ENCODE measurements at places on chromosomes 2 and 18.
A peak's percentile ranks its signal among the peaks of the same experiment; 100 is the strongest.

DNA sequence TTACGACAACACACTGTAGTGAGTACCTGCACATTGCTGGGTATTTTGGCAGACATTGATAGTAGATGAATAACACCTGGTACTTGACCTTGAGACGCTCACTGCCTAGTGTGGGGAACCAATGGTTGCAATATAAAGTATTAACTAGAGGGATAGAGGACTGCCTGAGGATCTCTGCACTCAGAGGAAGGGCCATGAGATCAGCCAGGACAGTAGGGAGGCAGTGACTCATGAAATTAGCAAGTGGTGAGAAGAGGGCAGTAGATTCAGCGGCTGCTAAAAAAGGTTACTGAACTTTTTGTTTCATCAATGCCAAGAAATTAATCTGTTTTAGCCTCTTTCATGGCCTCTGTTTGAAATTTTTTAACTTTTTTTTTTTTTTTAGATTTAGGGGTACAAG lies 250.8 kb upstream of the TCF4 start:
- no peak for DNase-seq

DNA sequence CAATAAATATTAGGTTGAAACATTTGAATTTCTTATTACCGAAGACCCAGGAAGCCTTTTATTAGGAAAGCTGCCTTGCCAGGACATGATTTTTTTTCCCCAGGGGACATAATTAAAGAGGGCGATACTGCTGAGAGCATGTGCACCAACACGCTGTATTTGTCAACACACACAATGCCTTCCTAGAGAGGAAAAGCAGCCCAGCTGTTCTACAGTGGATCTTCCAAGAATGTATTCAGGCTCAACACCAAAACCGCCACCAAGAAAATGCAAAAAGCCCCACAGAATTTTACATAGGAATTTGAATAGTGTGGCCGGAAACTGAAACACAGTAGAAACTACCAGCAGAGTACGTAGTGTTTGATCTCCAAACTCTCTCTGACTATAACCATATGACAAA lies 320.4 kb downstream of the DLGAP1 start:
- no peak for DNase-seq

DNA sequence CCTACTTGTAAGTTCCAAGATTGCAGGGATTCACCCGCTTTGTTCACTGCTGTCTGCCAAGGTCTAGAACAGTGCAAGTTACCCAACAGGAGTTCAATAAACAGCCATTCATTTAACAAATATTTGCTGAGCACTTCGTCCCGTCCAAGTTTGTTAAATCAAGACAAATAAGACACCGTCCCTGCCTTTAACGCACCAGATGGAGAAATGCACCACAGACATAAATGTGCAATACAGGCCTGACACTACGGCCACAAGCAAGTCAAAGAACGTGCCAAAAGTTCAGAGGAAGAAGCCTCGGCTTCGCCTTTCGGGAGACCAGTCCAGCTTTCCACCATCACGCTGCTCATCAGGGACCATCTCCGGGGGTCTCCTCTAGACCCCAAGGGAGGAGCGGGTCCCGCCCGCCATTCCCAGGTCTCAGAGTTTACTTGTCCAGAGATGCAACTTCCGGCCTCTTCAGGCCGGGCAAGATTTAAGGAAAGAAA lies 429 bp downstream of the C2orf76 start:
- no peak for DNase-seq

- no peak for DNase-seq
Measured at GRCh38 chr2:64692401-64692800, 38.7 kb upstream of the SERTAD2 start.

- no peak for DNase-seq
Measured at GRCh38 chr2:198374375-198375082, 570.1 kb downstream of the PLCL1 start.

DNA sequence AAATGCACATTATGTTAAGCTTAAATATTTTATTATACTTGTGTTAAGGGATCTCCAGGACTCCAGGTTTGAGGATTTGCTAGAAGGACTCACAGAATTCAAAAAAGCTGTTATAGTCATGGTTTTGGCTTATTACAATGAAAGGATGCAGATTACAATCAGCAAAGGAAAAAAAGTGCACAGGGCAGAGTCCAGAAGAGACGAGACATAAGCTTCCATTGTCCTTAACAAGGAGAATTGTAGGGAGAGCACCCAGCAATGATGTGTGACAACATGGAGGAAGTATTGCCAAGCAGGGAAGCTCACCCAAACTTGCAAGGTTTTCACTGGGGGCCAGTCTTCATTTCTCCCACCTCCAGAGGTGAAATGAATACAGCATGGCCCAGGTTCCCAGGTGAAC lies 12.8 kb upstream of the MYO5B start:
- DNase-seq: no peak

GRCh38 chr18:808086-808485 lies 4.0 kb downstream of the YES1 start:
- DNase-seq: no peak

- DNase-seq: no peak
Measured at GRCh38 chr2:220786216-220786615, 785.9 kb downstream of the EPHA4 start.

- DNase-seq: no peak
Measured at GRCh38 chr2:32712870-32713269, 85.0 kb downstream of the TTC27 start.

DNA sequence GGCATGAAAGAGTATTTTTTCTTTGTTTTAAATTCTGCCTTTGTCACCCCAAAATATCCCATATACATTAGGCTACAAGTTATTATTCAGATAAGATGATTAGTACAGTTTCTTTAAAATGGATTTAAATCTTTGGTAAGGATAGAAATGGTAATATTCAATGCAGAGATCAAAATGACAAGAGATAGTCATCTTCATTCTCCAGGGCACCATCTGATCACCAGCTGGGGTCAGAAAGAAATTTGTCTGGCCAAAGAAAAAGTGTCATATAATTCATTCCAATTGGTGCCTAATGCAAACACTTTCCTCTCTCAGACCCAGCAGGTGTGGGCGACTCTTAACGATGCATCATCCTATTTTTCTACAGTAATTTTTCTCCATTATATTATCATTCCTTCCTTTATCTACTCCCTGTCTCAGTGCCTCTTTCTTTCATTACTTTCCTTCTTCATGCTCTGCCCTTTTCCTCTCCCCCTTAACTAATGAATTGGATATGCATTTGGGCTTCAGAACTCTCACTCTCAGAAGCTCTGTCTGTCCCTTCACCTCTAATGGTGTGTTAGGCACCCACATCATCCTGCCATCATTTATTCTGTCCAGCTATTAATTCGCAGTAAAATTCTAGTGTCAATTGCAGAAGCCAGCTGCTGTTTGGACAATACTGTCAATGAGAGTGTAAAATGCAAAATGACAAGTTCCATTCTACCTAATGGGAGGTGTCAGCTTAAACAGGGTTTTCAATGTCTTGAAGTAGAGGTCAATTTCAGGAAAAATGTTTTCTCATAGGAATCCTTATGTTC lies 570.5 kb downstream of the TDRD15 start:
- DNase-seq: no peak

- no peak for DNase-seq
Measured at GRCh38 chr2:47388888-47389287, 14.1 kb upstream of the MSH2 start.

- no peak for DNase-seq
Measured at GRCh38 chr2:29983308-29983707, 61.9 kb upstream of the ALK start.

DNA sequence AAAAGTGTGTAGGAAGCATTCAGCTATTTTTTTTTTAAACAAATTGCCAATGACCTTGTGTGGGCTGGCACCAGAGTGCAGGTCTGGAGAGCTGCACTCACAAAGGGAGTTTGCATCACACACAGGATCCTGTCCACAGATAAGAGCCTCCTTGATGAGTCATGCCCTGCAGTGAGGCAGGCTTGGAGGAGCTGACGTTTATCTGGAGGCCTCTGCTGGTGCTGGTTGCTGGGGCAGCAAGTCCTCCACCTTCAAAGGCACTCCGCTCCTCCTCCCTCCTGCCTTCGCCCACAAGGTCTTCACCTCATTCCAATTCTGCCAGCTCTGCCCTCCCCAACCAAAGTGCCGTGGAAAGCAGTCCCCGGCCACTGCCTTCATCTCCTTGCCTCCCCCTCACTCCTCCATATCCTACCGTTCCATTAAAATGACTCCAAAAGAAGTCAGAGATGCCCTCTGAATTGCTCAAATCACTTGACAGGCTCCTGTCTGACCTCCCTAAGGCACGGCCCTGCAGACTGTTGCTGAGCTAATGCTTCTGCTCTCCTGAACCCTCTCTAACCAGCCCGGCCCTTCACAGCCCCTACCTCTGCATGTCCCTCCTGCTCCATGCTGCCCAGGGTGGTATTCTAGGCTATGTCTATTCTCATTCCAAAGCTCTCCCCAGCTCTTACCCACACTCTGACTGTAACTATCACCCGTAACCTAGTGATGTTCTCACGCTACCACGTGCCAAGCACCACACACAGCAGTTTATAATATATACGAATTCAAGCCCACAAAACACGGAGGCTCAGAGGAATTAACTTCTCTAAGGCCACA lies 30.9 kb downstream of the LONRF2 start:
- DNase-seq: no peak

- DNase-seq: no peak
Measured at GRCh38 chr18:62394006-62394763, 69.1 kb downstream of the TNFRSF11A start.

DNA sequence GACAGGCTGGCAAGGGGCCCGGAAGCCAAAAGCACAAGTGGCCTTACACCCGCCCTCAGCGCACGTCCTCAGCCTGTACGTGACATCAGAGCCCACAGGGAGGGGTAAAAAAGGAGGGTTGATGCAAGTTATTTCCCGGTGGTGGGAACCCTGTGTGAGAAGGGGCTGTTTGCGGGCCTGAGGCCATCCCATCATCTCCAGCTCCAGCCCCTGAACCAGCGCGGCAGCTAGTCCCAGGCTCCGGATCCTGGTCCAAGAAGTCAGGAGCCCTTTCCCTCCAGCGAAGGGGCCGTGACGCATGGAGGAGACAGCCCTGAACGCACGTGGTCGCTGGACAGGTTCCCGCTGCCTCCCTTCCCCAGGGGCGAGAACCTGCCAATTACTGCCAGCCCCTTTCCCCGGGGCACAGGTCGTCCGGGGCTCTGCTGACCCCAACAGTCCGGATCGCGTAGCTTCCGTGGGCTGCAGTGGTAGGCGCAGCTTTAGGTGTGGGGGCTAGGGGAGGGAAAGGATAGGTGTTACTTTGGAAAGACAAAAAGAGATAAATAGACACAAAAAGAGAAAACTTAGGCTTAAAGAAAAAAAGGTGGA lies 1.3 kb upstream of the LRP2 start:
- no peak for DNase-seq

DNA sequence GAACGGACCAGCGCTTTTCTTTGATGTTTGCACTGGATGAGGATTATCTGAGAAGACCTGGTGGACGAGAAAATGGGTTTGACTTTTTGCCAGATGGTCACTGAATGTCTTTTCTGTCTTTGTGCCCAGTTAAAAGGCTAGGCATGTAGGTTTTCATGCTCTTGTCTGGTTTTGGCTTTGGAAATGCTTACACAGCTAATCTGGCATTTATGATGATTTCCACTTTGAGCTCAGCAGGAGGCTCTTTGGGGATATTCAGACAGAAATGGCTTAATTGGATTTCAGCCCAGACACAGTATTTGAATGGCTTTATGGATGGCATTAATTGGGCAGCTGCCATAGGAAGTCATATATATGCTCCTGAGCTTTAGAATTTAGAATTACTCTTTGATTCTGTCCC lies 59.6 kb downstream of the NCK2 start:
- no peak for DNase-seq

- DNase-seq: no peak
Measured at GRCh38 chr2:190746971-190747761, 98.3 kb downstream of the NAB1 start.

DNA sequence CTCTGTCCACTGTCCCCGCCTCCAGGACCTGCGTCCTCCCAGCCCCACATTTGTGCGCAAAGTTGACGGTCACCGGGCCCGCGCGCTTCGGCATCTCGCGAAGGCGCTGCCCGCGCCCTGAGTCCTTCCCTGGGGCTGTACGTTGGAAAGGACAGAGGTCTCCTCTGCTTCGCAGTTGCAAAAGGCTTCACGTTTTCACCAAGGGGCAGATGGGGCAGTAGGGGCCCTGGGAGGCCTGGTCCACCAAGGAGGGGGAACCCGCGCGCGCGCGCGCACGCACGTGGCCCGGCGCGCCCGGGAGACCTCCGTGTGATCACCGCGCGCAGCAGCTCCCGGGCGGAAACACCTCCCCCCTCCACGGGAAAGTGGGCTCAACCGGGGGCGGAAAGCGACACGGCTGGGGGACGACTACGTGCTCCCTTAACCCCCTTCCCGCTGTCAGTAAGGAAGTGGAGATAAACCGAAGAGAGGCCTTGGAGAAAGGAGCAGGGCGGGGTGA lies 21.9 kb downstream of the TEX44 start:
- DNase-seq: peak; percentile 27

DNA sequence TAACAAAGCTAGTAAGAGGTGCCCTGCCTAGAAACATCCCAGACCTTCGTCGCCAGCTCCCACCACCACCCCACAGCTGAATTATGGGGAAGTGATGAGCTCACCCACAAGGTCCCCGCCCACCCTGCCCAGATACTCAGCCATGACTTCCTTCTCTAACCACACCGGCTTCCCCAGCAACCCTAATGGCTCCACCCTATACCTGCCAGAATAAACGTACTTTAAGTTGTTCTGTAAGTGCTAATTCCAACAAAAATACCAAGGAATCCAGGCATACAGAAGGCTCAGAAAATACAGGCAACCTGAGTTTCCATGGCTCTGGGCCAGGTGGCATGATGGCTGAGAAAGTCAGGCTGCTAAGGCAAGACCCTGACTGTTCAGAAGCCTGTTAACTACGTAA lies 39.1 kb downstream of the TMEM163 start:
- no peak for DNase-seq

DNA sequence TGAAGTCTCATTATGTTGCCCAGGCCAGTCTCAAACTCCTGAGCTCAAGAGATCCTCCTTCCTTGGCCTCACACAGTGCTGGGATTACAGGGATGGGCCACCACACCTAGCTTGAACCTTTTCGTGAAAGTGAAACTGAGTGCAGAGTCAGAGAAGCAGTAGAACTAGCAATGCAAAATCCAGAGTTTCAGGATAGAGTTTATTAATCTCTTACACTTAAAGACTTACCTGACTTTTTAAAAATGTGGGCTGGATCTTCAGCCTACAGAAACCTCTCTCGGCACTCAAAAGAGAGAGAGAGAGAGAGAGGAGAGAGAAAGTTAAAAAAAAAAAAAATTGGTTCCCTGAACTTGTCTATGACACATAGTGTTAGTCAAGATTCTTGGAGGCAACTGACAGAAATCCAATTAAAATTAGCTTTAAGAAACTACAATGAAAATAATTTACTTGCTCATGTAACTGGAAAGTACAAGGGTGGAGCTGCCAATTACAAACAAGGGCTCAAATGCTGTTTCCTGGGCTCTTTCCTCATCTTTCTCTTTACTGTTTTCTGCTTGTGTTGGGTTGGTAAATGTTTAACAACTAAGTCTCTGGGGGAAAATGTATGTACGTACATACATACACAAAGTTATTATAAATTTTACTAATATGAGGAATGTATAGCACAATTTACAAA lies 98.1 kb upstream of the CERS6 start:
- no peak for DNase-seq

GRCh38 chr2:157190151-157190550 lies 67.4 kb upstream of the GALNT5 start:
- no peak for DNase-seq

- DNase-seq: no peak
Measured at GRCh38 chr2:73877071-73877802, 15.6 kb upstream of the ACTG2 start.

GRCh38 chr2:237473878-237474441 lies 13.1 kb upstream of the MLPH start:
- DNase-seq: no peak

GRCh38 chr2:54878182-54878581 lies 154.7 kb downstream of the EML6 start:
- DNase-seq: no peak

Measured in activated CD4-positive, CD25-positive, alpha-beta regulatory T cell (primary cell).